NCI-H1417 treated with DMSO at 0.1 percent for 48 hours (cell line): ENCODE measurements at places on chromosomes 4 and X.

DNA sequence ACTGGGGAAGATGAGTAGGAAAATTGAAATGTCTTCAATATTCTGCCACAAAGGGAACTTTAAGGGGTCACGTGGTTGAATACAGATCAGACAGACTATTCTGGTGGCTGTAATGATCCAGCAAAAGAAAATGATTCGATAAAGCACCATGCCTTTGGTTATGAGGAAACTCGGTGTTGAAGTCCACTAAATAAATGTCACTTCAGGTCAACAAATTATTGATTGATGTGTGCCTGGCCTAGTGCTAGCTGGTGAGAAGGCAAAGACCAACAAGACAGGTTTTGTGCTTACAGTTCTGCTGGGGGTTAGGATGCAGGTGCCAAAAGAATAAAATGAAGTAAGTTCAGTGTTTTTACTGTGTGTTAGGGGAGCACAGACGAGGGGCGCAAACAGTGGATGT is 142.5 kb downstream of the STAG2 start:
- DNase-seq: no peak

- DNase-seq: no peak
Observed at GRCh38 chr4:97493815-97494518, 649.3 kb downstream of the STPG2 start.

DNA sequence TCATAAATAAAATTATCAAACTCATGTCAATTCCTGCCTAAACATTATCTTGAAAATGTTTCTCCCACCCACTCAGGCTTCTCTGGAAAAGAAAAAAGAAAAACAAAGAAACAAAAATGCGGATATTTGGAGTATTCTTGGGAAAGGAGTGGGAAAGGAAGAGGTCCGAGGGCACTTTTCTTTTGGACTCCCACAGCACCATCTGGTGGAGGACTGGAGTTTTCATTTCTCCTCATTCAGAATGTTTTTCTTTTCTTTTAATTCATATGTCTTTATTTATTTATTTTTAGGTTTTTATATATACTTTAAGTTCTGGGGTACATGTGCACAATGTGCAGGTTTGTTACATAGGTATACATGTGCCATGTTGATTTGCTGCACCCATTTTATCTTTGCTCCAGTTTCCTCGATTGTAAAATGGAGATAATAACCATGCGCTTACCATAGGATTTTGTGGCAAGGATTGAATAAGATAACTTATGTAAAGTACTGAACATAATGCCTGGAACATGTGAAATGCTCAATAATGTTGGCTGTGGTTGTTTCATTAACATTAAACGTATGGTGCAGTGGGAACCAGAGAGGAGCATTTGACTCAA is 8.0 kb upstream of the KCNE5 start:
- no peak for DNase-seq

- DNase-seq: no peak
Observed at GRCh38 chr4:184728858-184729257, 5.0 kb downstream of the CENPU start.

- DNase-seq: no peak
Observed at GRCh38 chr4:152458801-152459302, 77.0 kb downstream of the FBXW7 start.

DNA sequence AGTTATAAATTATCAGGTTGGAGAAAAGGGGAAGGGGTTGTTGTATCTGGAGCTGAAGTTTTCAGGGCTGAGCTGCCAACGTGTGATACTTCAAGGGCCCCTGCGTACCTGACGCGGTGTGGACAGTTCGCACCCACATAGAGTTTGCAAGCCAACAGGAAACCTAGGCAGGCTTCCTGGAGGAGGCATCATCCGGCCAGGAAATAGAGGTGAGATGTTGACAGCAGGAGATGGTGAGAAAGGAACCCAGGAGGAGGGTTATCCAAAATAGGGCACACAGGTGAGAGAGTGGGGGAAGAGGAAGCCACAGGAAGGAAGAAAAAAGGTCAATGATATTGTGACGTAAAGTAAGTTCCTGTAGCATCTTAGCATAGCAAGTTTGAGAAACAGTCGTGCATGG is 127.2 kb downstream of the DHRSX start:
- DNase-seq: no peak
